ENCODE measurements at places on chromosomes 3 and 15. TPM values are rescaled to one million over a fixed set of nuclear protein-coding genes. Genes with fewer than 3 reads are reported as not detected.

DNA sequence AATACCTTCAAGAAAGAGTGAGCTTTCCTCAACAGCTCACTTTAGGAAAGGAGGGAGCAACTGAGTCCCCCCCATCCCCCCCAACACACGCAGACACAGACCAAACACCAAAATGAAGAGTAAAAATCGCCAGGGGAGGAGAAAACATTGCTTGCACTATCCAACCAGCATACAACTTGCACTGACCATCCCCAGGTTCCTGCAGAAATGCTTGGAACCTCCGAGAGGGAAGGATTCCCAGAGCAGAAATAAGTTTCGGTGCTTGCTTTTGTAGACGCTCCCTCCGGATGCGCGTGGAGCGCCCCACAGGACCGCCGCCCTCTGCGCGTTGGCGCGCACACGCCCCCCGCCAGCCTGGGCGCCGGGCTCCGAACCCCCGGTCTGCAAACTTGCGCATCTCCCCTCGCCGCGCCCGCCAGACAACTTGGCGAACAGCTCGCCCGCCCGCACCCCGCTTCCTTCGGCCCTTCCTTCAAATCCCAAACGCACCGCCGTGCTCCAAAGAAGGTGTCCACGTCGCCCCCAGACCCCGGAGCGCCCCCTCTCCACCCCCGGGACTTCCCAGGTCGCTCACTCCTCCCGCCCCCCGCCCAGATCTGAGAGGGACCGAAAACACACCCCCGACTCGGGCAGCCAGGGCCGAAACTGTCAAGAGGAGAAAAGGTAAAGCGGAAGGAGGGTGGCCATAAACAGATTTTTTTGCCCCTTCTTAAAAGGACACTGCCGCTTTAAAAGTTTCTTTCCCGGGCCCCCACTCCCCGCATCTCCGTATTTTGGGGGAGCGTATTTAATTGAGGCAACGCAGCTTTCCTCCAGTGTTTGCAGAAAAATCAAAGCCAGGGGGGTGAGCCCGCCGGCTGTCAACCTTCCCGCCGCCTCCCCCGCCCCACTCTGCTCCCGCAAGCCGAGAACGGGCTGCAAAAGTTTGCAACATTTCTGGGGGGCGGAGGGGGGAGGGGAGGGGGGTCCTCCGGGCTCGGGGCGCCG is 859 bp downstream of the RORA start:
- no peak for DNase-seq

GRCh38 chr3:56711344-56711743 is 28.3 kb upstream of the TASOR start:
- no peak for DNase-seq

DNA sequence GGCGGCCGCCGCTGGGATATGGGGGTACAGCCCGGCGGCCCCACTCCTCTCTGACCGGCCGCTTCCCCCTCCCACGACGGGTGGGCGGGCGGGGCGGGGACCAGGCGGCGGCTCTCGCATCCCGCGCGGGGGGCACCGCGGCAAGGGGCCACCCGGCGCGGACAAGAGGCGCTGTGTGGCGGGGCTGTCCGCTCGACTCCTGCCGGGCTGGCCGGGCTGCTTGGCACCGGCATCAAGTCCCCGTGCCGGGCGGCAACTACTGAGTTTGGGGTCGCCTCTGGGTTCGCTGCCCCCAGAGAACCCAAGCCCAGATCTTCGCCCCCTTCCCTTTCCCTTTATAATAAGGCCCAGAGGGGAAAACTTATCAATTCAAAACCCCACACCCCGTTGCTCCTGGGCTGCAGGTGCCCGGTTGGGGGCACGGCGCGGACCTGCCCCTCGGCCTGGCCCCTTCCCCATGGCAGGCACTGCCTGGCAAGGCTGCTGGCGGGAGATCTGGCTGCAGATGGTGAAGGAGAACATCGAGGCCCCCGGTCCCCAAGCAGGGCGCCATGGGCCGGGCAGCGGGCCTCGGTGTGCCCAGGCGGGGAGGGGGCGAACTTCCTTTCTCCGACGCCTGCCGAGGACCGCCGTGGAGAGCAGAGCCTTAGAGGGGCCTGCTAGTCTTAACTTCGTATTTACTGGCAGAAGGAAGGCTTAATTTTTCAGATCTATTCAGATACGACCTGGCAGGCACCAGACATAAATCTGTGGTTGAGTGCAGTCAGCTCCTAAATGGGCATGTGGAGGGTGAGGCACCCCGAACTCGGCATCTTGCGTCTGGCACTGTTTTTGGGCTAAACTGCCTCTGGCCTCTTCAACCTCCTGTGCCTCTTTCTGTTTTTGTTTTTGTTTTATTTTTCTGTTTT is 911 bp downstream of the APBA2 start:
- no peak for DNase-seq

Gene SCAMP2
- total RNA-seq = 45.6 TPM
